ENCODE measurements at places on chromosomes 5 and 9.

DNA sequence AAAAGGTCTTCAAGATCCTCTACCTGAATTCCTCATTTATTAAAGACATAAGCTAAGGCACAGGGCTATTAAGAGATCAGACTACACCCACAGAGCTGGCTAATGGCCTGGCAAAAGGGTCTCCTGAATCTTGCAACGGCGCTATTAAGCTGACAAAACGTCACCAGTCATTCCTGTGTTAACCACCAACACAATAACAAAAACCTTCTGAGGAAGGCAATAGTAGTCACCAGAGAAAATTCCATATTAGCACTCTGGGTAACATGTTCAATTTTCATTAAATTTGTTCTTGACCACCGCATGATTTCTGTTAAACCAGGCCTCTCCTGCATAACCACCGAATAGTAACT, 77.0 kb downstream of the GNAQ start:
- no peak for DNase-seq

DNA sequence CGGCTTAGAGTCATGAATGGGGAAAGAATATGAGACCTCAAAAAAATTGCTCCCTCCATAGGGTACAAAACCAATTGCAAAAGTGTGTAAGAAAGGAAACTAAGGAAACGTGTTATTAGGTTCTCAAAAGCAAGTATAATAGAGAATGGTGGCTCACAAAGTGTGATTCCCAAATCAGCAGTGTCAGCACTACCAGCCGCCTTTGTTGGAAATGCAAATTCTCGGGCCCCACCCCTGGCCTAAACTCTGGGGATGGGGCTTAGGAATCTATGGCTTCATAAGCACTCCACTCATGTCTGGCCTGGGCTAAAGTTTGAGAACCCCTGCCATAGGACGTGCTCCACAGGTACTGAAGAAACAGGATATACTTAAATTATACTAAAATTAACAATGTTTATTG, 1.6 kb upstream of the CCDC69 start:
- no peak for DNase-seq

DNA sequence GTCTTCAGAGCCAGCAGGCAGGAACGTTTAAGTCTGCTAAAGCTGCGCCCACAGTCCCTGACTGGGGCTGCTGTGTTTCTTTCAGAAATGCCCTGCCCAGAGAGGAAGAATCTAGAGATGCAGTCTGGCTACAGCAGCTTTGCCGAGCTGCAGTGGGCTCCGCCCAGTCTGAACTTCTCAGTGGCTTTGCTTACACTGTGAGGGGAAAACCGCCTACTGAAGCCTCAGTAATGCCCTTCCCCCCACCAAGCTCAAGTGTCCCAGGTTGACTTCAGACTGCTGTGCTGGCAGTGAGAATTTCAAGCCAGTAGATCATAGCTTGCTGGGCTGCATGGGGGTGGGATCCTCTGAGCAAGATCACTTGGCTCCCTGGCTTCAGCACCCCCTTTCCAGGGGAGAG, 78.4 kb downstream of the SREK1 start:
- DNase-seq = no peak

DNA sequence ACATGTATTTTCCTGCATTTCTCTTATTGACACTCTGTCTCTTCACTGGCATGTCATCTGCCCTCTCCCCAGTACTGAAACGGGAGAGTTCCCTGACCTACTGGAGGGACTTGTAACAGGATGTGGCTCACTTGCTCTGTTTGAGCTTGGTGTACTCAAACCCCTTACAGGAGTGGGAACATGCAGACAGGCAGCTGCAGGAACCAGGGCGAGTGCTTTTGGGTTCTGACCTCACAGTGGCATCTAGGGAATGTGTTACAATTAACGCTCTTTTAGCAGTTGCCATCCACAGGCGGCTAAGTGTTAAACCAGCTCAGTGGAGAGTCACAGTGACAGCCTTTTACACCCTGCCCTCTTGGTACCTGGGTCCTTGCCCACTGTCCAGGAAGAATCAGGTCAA, 300.3 kb upstream of the GRAMD2B start:
- DNase-seq = no peak

DNA sequence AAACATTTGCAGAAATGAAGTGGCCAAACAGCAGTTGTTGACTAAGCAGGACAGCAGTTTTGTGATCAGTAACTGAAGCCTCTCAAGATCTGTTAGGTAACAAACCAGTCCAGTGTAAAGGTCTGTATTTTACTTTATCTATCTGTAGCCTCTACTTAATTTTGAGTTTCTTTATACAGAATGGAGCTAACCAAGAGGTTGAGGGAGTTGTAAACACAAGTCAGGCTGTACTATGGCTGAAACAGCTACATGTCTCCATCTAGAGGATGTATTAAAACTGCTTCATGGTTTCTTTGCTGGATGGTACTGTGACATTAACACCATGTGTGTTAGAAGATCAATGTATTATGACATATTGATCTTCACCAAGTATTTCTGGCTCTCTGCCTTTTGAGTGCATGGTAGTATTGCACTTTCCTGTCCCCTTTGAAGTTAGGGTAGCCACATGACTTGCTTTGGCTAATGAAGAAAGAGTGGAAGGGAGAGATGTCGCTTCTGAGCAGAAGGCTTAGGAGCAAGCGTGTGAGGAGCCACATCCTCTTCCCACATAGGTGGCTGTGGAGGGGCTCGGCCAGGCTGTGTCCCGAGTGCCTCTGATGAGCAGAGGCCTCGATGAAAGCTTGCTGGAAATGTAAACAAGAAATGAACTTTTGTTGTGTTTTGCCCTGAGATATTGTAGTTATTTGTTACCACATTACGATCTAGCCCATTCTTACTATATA, 105.6 kb upstream of the PCA3 start:
- DNase-seq = no peak

DNA sequence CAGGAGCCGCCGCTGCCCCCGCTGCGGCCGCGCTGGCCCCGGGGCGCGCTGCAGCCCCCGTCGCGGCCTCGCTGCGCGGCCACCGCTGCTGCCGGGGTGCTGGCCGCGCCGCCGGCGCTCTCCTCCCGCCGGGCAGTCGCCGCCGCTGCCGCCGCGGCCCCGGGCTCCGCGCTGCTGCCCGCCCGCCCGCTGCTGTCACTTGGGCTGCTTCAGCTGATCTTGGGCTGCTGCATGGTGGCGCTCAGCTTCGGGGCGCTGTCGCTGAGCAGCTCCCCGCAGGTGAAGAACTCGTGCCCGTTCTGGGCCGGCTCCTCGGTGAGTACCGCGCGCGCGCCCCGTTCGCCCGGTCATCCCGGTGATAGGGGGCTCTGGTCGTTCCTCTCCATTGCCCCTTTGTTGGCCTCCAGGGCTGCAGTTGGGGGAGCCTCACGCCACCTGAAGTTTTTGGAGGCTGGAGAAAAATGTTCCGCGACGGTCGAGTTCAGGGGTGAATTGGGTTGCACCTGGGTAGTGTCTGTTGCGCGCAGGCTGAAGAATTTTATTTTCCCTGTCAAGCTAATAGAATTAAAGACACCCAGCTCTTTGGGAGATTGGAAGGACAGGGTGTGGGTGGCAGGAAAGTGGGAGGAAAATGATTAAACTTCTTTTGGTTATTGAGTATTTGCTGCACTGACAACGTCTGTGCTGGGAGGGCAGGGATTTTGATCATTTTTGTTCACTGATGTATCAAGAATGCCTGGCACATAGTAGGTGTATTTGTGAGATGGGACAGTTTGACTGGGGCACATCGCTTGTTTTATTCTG, 596 bp downstream of the ENTREP1 start:
- DNase-seq = no peak

GRCh38 chr5:121915765-121916164, 46.0 kb upstream of the SRFBP1 start:
- DNase-seq = no peak

DNA sequence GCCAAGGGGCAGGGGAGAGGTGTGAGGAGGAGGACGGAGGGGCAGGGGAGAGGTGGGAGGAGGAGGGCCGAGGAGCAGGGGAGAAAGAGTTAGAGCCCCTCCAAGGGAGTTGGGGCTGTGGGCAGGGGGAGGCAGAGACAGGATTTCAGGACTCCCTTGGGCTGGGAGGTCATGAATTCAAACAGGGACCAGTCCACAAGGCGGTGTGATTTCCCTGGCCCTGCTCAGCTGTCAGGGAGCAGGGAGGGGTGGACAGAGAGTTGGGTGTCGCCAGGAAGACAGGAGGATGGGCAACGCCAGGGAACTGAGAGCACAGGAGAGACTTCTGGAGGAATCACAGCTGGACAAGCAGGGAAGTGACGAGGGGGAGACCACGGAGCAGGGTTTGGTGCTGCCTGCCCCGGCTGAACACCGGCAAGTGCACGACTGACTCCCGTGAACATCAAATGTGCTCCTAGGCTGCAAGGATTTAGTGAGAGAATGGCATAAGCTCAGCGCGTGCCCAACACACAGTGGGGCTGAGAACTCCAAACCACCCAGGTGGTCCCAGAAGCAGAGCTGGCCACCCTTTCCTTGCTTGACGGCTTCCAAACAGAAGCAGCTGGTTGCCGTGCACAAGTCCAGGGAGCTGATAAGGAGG, 17.8 kb upstream of the OLFM1 start:
- no peak for DNase-seq

- DNase-seq = no peak
These were observed 345.6 kb downstream of the PLK2 start for GRCh38 chr5:58114324-58114723.

DNA sequence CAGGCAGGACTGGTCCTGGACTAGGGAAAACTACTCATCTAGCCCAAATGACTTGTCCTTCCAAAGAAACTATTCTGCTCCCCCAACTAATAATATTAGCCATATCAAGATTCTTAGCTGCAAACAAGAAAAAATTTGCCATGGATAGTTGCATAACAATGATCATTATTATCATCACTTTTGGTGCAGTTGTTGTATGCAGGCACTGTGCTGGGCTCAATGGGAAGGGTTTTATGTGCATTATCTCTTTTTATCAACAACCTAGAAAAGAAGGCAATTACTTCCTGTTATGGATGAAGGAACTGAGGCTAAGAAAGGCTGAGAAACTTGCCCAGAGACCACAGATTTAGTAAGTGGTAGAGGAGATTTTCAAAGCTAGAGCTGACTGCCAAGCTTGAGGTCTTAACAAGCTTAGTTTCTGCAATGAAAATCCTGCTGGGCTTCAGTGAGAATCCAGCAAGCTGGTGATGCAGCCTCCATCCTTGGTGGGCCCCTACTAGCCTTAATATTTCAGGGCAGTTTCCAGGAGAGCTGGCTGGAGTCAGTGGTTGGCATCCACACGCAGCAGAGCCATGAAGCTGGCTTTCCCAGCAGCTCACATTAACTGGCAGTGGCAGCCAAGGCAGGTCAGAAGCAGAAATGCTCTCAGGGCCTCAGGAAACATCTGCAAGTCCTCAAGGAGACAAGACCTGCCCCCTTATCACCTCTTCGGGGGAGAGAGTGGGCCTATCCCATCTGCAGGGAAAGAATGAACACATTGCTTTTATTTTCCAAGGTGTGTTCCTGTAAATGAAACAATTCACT, 20.5 kb upstream of the MEGF9 start:
- no peak for DNase-seq

GRCh38 chr5:71705421-71705820, 13.7 kb upstream of the CARTPT start:
- no peak for DNase-seq

DNA sequence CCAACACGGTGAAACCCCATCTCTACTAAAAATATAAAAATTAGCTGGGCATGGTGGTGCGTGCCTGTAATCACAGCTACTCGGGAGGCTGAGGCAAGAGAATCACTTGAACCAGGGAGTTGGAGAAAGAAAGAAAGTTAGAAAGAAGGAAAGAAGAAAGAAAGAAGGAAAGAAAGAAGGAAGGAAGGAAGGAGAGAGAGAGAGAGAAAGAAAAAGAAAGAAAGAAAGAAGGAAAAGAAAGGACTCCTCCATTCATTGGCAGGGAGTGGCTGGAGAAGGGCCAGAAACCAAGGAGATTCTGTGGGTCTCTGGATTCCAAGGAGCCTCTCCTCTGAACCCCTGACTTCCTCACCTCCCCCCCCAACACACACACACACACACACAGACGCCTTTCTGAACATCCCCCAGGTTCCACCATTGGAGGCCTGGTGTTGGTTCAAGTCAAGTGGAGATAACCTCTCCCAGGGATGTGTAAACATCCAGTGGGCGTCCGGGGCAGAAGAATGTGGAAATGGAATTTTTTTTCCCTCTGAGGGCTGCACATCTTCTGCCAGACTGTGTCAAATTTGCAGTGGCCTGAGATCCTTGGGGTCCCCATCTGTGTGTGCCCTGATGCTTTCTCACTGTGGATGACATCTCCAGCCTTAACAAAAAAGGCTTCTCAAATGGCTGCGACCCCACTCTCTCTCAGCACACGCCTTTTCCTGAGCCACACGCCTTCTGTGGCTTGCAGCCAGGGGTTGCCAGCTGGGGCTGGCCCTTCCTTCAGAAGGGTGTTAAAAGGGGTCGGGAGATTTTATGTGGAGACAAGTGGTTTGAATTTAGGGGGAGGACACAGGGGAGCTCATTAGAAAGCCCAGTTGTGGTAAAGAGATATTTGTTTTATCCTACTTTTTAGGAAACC, 109.3 kb upstream of the HAND1 start:
- DNase-seq = no peak

DNA sequence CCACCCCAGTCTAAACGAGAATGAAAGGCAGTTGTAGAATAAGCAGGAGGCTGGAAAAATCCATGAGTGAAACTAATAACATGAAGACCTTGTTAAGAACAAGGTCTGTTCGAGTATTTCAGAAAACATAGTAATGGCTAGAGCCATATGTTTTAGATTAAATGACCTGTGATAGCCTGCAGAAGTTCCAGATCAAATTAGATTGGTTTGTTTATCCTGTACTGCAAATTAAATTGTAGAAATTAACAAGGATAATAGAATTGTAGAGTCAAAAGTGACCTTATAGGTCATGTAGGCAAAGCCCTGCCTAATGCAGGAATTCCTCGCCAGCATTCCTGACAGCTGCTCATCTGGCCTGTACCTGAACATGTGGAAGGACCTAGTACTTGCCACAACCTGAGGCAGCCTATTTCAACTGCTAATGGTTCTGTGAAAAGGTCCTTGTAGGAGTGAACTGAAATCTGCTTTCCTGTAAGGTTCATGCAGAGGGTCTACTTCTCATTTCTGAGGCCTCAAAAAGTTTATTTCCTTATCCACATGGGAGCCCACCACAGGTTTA, 17.2 kb downstream of the LIX1 start:
- DNase-seq = no peak

GRCh38 chr5:159453209-159453608, 122.9 kb upstream of the IL12B start:
- no peak for DNase-seq
